ENCODE measurements at places on chromosomes 16 and 17.

DNA sequence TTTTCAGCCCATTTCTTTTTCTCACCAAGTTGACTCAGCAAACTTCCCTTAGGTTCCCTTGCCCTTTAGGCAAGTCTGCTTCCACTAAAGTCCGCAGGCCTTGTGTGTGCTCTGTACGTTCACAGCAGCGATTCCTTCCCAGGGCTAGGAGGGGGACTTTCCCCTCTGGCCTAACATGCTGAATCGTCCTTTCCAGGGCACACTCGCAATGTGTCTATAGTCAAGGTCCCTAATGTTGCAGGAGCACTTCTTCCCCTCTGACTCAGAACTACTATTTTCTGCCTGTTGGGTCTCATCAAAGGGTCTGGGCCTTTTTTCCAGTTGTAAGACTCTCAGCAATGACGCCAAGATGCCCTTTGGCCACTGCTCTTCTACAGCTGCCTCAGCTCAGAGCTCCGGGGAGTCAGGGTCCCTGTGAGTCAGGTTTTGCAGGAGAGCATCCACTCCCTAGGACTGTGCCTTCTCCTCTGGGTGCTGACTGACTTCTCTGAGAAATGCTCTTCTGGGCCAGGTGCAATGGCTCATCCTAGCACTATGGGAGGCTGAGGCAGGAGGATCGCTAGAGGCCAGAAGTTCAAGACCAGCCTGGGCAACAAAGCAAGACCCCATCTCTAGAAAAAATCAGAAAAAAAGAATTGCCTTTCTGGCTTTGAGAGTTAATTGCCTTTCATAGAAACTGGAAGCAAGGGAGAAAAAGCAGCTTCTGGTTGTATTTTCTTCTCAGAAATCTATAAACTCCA, 64.4 kb upstream of the TBX2 start:
- no peak overlapping the region for H3K27ac ChIP-seq
- H3K4me3 ChIP-seq = no peak overlapping the region
- H3K4me1 ChIP-seq = no peaks in the 10 kb centered on the region
- no peak for DNase-seq
- H3K27me3 ChIP-seq = no peaks in the 10 kb centered on the region

- H3K36me3 ChIP-seq = peaks cover 66% of the 10 kb centered on the region
- peak overlapping the region; percentile 87 for H3K4me3 ChIP-seq
- DNase-seq = peak; percentile 29
- peak overlapping the region; percentile 94 for H3K27ac ChIP-seq
- peaks cover 53% of the 10 kb centered on the region for H3K4me1 ChIP-seq
These were observed 1.6 kb downstream of the MLLT6 start for GRCh38 chr17:38706505-38707216.

DNA sequence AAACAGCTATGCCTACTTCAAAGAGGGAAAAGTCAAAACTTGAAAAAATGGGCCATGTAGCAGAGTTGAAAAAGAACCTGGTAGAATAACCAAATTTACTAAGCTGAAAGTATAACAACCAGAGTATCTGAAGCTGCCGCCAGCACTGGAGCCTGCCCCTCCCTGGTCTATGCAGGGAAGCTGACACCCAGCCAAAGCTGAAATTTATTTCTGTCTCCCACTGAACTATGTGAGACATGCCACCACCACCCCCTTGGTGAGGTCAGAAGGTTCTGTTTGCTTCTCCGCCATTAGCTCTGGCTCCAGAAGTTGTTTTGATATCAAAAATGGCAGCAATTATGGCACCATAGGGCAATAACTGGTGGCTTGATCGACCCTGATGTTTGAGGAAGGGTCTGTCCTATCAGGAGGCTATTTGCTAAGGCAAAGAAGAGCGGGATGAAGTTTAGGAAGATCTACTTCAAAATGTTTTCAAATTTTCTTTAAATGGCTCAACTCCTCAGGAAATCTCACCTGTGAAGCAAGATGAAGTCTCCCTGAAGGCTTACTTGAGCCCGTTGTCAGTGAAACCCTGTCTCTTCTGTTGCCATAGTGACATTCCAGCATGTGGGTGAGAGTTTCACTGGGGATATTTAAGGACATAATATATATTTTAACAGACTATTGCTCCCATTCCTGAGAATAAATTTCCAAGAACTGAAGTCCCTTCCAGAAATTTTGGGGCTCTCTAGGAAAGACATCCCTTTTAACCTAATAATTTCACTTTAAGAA, 122.0 kb downstream of the COPRS start:
- no peaks in the 10 kb centered on the region for H3K4me1 ChIP-seq
- no peak for DNase-seq
- no peak overlapping the region for H3K27ac ChIP-seq
- H3K36me3 ChIP-seq = no peaks in the 10 kb centered on the region
- no peak overlapping the region for H3K4me3 ChIP-seq
- H3K27me3 ChIP-seq = peaks cover 17% of the 10 kb centered on the region

GRCh38 chr17:1650731-1651558, 1.3 kb upstream of the RILP start:
- peaks cover 20% of the 10 kb centered on the region for H3K4me1 ChIP-seq
- no peak overlapping the region for H3K27ac ChIP-seq
- no peaks in the 10 kb centered on the region for H3K27me3 ChIP-seq
- no peak overlapping the region for H3K4me3 ChIP-seq
- DNase-seq = no peak
- peaks cover 48% of the 10 kb centered on the region for H3K36me3 ChIP-seq

DNA sequence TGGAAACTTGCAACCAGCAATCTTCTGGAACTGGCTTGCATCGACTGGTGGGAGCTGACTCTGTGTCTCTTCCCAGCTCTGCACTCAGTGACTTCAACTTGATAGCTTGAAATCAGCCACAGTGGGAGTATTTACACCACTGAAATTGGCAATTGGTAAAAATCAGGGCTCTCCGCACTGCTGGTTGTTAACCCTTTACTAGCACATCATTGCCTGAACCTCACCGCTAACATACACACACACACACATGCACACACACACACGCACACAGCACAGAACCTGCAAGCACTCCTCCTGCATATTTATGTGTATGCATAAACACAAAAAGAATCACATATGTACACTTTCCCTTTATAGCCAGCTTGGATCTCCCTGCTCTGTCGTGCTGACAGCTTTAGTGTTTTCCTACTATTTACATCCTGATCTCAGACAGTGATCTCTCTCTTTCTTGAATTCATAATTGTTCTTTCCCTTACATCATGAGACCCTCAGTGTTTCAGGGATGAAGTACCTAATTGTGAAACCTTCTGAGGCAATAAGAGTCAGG, 7.9 kb upstream of the TMIGD1 start:
- peaks cover 3% of the 10 kb centered on the region for H3K27me3 ChIP-seq
- H3K4me1 ChIP-seq = peaks cover 12% of the 10 kb centered on the region
- H3K36me3 ChIP-seq = no peaks in the 10 kb centered on the region
- H3K27ac ChIP-seq = no peak overlapping the region
- no peak overlapping the region for H3K4me3 ChIP-seq

GRCh38 chr16:76614269-76614668, 337.1 kb downstream of the CNTNAP4 start:
- no peaks in the 10 kb centered on the region for H3K27me3 ChIP-seq
- H3K36me3 ChIP-seq = no peaks in the 10 kb centered on the region
- H3K27ac ChIP-seq = no peak overlapping the region
- DNase-seq = no peak
- no peak overlapping the region for H3K4me3 ChIP-seq

- no peak overlapping the region for H3K27ac ChIP-seq
- H3K27me3 ChIP-seq = no peaks in the 10 kb centered on the region
- peaks cover 6% of the 10 kb centered on the region for H3K4me1 ChIP-seq
- no peak overlapping the region for H3K4me3 ChIP-seq
- peaks cover 6% of the 10 kb centered on the region for H3K36me3 ChIP-seq
These were observed 8.1 kb downstream of the PHKB start for GRCh38 chr16:47469227-47469626.

GRCh38 chr16:27273330-27273669, 4.7 kb upstream of the NSMCE1 start:
- no peak overlapping the region for H3K4me3 ChIP-seq
- peaks cover 12% of the 10 kb centered on the region for H3K27me3 ChIP-seq
- DNase-seq = no peak
- H3K27ac ChIP-seq = peak overlapping the region; percentile 90
- peaks cover 12% of the 10 kb centered on the region for H3K36me3 ChIP-seq

DNA sequence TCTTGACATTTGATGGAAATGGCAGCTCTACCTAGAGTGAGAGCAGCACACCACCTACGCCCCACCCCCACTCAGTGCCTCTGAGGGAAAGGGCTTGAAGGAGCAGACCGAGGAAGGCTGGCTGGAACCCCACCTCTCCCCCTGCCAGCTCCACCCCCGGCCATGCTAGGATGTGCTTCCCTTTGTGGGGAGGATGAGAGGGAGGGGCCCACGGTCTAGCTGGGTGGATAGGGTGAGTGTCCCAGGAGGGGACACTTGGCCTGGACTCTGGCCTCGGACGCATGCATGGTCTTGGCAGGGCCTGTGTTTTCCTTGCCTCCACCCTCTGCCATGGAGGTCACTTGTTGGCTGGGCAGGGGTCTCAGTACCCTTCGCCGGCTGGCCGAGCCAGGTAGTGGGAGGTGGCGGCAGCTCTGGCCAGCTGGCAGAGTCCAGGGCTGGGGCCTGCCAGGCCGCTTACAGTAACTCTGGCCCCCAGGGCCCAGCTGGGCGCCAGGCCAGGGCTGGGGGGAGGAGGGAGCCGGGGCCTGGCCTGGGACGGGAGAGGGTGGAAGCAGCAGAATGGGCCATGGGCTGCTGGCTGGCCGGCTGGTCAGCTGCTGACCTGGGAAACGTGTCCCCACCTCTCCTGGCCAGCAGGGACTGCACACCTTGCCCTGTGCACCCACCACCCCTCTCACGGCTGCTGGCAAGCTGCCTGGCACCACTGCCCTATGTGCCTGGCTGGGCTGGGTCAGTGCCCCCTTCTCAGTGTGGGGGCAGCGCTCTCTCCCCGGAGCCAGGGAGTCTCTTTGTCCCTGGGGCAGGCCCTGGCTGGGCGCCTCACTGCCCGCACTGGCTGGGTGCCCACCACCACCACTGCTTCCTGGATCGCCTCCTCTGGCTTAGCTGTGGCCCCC, 23.0 kb downstream of the RARA start:
- DNase-seq = no peak
- peaks cover 87% of the 10 kb centered on the region for H3K4me1 ChIP-seq
- peak overlapping the region; percentile 64 for H3K27ac ChIP-seq

DNA sequence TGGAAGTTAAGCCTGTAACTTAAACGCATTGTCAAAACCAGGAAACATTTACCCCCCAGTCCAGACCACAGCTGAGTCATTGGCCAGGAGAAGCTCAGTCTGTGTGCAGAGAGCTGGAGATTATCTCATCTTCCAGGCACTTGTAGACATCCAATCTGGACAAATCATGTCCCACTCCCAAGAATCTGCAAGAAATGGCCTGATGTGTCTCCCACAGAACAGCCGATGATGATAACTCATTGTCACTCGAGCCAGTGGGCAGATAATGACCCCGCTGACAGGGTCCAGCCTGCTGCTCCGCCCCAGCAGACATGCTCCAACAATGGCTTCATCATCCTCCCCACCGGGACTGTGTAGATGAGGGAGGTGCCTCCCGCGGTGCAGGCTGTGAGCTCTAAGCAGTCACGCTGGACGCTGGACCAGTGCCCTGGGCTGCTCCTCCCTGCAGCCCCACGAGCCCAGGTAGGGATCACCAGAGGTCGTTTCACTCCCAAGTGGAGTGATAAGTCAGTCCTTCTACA, 322.5 kb downstream of the C16orf95 start:
- peaks cover 4% of the 10 kb centered on the region for H3K27me3 ChIP-seq
- no peak overlapping the region for H3K27ac ChIP-seq

All from activated CD4-positive, alpha-beta memory T cell treated with anti-CD3 and anti-CD28 coated beads, Interleukin-2, amount 10 ng/mL, durations not matched to agents 7 days and 5 days (primary cell).